T-helper 17 cell (primary cell): ENCODE measurements at places on chromosomes 4 and X.

GRCh38 chr4:181503687-181504390, 739.4 kb upstream of the TENM3 start:
- DNase-seq: no peak

GRCh38 chr4:155952501-155952901, 1.2 kb downstream of the CTSO start:
- no peak for DNase-seq

- no peak for DNase-seq
Observed at GRCh38 chr4:72701987-72702819, 133.2 kb upstream of the ADAMTS3 start.

- DNase-seq: no peak
Observed at GRCh38 chr4:68693325-68694075, 23.0 kb upstream of the UGT2B15 start.

DNA sequence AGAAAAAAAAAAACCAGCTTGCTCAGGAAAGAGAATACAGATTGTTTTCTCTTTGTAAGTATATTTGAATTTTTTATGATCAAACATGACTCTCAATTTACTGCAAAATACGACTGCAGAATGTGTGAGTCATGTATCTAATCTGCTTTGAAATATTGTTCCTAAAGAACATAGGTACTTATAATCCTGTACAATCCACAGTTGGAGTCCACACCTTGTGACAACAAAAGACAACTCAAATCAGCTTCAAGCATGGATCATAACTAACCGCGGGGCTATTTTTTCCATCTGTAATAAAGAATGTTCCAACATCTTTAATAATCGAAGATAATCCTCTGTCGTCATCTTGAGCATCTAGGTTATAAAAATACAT, 77.8 kb upstream of the STIM2 start:
- no peak for DNase-seq

- no peak for DNase-seq
Observed at GRCh38 chr4:108303488-108304177, 134.9 kb upstream of the LEF1 start.

- DNase-seq: no peak
Observed at GRCh38 chr4:189088780-189089179, 851.9 kb upstream of the FRG1 start.

- no peak for DNase-seq
Observed at GRCh38 chr4:181427076-181427475, 816.1 kb upstream of the TENM3 start.

- no peak for DNase-seq
Observed at GRCh38 chr4:8866828-8867623, 4.6 kb downstream of the HMX1 start.

DNA sequence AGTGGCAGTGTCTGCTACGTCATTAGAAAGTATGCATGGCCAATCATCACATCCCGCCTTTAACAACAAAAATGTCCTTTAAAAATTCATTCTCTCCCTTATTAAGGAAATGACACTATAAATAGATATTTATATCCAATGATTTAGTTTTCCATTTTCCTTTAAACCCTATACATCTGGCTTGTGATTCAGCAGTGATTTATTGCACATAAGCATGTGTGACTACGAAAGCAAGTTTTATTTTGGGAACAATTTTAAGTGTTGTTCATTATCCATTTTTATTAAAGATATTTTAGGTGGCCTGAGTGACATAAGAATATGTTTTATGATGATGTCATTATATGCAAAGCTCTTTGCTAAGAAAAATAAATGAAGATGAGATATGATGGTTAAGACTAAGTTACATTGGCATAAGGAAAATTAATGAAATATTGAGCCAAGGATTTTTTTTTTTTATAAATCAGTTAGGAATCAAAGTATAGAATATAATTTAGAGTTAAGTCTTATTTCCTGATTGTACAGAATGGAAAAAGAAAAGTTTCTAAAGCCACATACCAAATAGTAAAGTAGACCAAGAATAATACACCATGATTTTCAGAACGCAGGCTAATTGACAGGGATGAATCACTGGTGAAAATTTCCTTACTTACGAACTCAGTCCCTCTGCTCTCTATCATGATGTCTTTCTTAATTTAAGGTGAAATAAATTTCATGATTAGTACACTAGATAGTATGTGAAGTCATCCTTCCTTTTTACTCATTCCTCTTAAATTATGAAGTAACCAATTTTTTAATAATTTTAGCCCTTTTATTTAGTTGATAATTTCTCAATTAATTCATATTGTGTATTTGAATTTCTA, 822.4 kb downstream of the FAT4 start:
- DNase-seq: no peak

GRCh38 chr4:145722561-145722960, 42.6 kb downstream of the C4orf51 start:
- DNase-seq: no peak

- no peak for DNase-seq
Observed at GRCh38 chr4:49032440-49033161, 46.5 kb downstream of the CWH43 start.

DNA sequence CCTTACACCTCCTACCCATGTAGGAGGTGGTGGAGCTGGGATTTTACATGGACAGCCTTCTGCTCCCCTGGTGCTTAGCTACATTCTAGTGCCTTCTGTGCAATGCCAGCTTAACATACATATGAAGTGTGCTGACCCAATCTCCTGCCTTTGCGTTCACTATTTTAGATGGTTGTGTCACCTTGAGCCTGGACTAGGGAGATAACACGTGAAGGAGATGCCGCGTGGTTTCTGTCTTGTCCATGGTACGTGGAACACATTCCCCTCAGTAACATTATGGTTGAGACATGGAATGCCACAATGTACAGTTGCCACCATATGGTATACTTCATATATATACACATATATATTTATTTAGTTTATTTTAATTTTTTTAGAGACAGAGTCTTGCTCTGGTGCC, 54.0 kb downstream of the TBL1X start:
- no peak for DNase-seq

DNA sequence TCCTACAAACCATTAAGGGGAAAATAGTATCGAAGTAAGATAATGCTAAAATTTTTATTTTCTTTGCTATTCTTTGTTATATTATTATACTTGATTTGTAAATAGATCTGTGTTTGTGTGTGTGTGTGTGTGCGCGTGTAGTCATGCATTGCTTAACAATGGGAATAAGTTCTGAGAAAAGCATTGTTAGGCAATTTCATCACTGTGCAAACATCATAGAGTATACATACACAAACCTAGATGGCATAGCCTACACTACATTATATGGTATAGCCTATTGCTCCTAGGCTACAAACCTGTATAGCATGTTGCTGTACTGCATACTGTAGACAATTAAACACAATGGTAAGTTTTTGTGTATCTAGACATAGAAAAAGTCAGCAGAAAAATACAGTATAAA, 17.1 kb downstream of the MTTP start:
- no peak for DNase-seq

DNA sequence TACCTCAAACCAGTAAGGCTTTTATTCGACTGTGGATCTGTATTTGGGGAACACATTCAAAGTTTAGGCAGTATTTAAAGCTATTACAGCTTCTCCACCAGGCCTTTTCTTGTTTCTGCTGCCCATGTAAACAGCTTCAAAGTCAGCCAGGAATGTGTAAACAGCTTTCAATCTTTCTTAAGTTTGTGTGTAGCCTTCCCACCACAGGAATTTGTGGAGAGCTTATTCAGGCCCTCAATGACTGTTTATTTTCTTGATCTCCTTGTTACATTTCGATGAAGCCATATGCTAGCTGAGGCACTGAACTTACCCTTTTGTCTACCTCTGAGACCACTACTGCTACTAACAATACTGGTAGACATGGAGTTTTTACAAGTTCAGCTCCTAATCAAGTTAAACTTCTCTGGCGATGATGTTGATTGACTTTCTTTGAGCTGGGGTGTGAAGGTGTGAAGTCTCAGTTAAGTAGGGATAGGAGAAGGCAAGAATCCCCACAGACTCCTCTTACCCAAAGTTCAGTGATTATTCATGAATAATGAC, 72.6 kb downstream of the NWD2 start:
- DNase-seq: no peak
